ENCODE measurements at places on chromosomes 3 and 15.
A peak's percentile ranks its signal among the peaks of the same experiment; 100 is the strongest.

DNA sequence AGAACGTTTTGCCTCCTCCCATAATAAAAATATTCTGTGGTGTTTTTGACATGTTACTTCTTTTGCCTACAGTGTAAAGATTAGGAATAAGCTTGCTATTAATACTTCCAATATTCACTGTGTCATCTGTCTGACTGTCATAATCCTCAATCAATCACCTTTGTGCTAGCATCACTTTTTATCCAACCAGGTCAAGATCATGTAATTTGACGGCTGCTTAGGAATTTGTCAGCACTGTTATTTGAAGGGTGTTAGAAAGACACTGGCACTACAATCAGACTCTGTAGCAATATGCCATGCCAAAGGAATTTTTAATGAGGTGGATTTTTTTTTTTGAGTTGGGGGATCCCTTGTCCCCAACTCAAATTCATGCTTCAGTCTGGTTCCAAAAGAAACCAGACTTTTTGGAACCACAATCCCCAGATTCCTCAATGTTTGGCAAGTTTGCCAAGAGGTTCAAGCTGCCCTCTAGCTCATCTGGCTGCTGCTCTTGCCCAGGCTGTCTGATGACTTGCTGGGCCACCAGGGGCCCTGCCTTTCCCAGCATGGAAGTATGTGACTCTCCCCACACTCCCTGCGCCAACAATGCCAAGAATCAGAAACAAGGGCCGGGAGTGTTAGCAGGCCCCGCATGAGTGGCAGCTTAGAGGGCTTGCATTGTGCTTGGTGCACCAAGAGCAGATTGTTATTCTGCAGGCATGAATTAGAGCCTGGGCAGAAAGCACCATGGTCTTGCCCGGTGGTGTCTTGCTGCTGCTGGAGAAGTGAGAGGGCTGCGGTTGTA is 58.6 kb upstream of the TSC22D2 start:
- no peak for DNase-seq

GRCh38 chr15:52496776-52497470 is 31.8 kb downstream of the MYO5A start:
- DNase-seq, result peak; percentile 75

GRCh38 chr3:37255990-37256308 is 81.6 kb upstream of the LRRFIP2 start:
- DNase-seq, result no peak

GRCh38 chr3:21668012-21668411 is 83.0 kb downstream of the ZNF385D start:
- DNase-seq, result no peak

- DNase-seq, result no peak
These were observed 88.2 kb upstream of the PROK2 start for GRCh38 chr3:71873093-71873611.

DNA sequence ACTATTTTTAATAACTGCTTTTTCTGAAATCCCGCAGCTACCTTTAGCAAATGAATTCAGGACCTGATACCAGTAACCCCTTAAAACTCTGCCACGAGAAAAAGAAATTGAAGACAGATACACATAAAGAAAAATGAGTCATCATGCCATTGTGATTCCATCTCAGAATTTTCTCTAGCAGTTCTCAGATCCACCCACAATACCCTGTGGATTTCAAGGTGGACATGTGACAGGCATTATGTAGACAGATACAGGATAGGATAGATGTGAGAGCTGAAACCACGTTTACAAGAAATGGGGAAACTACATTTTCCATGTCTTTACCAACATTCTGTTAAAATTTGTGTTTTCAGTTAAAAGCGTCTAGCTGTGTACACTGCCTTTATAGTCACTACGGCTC is 291.9 kb upstream of the NR2F2 start:
- DNase-seq, result no peak

DNA sequence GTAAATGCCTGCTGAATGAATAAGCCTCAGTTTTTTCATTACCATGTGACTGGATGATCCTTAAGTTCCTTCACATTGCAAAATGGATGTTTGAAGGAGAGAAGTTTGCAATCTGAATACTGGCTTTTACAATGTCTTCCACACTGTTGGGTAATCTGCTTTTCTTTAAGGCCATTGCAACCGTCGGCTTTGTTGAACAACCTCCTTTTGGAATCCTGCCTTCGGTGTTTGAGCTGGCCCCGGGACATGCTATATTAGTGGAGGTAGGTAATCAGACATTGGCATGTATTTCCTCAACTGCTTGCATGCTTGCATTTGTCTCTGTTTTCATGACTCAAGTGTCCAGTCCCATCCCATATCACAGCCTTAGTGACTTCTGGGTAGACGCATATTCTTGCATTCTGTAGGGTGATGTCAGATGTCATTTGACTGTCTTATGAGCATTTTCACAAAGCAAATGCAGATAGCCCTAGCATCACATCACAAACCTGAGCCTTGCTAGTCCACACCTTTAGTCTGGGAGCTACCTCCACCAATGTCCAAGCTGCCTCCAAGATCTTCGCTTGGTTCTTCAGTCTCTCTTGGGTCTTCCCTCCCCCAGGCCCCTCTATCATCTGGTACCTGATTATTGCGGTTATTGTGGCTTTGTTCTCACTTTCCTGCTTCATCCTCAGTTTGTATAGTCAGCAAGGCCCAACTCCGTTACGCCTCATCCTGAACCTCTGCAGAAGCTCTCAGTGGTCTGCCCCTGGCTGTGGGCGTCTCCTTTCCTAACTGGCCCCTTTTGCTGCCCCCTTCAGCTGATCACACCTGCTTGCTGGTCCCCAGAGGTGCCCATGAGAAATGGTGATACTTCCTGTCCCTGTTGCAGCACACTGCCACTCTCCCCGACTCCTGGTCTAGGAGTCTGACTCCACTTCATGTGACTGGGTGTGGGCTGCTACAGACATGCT is 48.5 kb downstream of the ACAA1 start:
- DNase-seq, result no peak

DNA sequence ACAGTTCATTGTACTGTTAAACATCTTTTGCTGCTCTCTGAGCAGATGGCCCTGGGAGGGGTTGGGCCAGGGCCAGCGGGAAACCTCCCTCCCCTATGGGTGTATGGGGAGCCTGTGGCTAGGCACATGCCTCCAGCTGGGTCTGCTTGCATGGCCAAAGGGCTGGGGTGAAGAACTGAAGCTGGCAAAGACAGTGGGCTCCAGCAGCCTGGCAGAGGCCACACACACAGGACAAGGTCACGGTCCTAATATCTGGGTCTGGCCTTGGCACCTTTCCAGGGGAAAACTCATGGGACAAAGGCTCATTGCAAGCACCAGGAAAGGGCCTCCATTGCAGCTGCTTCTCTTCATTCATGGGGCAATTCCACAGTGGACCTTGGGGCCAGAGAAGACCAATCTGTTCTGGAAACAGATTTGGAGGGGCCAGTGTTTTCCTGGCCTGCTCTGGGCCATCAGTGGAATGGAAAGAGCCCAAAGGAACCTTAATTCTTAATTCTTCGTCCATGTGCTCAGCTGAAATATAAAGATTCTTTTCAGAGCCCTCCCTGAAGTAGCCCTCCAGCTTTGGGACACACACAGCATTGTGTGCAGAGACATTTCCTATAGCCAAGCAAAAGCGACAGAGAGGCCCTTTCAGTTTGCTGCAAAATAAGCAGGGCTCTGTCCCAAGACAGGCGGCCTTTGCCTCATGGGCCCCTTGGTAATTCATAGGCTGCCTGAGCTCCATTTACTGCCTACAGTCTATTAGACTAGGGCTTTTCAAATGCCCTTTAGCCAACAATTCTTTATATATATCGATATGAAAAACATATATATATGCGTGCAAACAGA is 11.3 kb upstream of the LIMD1 start:
- no peak for DNase-seq

DNA sequence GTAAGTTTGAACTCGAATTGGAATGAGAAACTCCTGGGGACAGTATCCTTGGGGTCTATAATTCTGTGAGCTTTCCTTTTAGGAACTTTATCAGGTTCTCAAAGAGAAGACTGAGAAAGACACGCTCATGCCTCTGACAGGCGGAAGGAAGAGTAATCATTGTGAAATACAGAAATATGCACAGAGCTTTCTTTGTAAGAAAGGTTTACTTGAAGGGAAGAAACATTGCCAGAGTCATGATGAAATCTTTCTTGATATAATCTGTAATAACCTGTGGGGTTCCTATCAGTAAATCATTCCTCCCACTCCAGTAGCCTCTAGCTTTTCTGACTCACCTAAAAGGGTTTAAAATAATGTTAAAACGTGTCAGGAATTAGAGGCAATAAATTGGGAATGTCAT is 83.6 kb upstream of the CCDC39 start:
- no peak for DNase-seq

- no peak for DNase-seq
These were observed 242.5 kb downstream of the ATP8B4 start for GRCh38 chr15:49876401-49877038.

- no peak for DNase-seq
These were observed 23.2 kb upstream of the MUC4 start for GRCh38 chr3:195834675-195835583.

DNA sequence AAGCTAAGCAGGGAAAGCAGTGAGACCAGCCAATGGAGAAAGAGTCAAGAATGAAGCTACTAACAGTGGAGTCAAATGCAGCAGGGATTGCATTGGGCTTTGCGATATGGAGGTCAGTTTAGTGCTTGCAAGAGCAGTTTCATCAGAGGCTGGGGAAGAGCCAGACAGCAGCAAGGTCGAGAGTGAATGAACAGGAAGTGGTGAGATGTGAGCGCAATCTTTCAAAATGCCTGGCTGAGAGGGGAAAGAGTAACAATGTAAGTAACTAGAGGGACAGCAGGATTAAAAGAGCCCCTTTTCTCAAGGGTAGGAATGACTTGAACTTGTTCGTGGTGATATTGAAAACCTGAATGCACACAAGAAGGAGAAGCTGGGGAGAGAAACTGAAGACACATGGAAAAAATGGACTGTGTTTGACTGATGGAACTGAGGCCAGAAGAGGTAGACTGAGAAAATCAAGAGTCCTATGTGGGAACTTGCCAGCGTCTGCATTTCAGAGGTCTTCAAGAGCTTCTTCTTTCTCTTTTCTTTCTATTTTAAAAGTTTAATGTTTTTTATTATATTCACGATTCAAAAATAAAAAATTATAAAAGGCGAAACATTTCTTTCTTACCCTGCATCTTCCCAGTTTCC is 30.6 kb upstream of the GPR160 start:
- DNase-seq, result no peak

DNA sequence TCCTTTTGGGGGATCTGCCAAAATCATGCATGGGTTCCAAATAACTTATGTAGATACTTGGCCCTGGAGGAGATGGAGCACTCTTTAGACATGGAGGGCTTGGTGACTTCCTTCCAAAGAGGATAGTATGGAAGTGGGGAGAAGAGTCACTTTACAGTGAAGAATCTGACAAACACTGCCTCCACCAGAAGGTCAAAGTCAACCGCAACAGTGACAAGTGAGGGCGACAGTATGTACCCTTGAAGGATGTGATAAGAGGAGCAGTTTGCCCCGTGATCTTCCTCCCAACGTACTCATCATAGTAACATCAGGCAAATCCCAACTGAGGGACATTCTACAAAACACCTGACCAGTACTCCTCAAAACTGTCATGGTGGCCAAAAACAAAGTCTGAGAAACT is 62.0 kb downstream of the LMCD1 start:
- no peak for DNase-seq

- peak; percentile 71 for DNase-seq
These were observed 89.5 kb upstream of the ATP2B2 start for GRCh38 chr3:10594915-10595314.

- no peak for DNase-seq
These were observed 389.5 kb upstream of the RASGRP1 start for GRCh38 chr15:38954090-38954489.

GRCh38 chr15:72011302-72011942 is 106.5 kb downstream of the MYO9A start:
- no peak for DNase-seq

- DNase-seq, result peak; percentile 67
These were observed 102.2 kb downstream of the CD47 start for GRCh38 chr3:107988460-107989175.

DNA sequence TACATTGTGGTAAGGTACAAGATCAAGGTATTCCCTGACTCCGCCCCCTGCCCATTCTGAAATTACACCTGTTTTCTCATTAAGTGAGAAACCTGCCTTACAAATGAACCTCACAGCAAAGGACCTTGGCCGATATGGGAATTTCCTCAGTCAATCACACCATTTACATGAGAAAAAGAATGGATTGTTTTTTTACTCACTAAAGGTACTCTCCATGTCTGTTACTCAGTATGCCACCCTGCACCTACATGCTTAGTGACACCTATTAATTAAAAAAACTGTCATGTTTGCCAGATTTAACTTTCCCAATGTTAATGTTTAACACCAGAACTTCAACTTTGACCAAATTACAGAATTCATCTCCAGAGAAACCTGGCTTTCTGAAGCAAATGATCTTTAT is 62.0 kb downstream of the ESYT3 start:
- DNase-seq, result no peak

- DNase-seq, result no peak
These were observed 56.9 kb upstream of the MEF2A start for GRCh38 chr15:99508852-99509251.

- no peak for DNase-seq
These were observed 2.8 kb downstream of the TAGLN3 start for GRCh38 chr3:112001526-112001925.

- DNase-seq, result no peak
These were observed 27.2 kb upstream of the TMEM158 start for GRCh38 chr3:45253316-45253715.

- DNase-seq, result no peak
These were observed 57.1 kb downstream of the FEM1B start for GRCh38 chr15:68334661-68335124.

GRCh38 chr3:168121184-168122017 is 25.7 kb upstream of the GOLIM4 start:
- no peak for DNase-seq

GRCh38 chr3:170050753-170051152 is 13.0 kb downstream of the GPR160 start:
- DNase-seq, result no peak

DNA sequence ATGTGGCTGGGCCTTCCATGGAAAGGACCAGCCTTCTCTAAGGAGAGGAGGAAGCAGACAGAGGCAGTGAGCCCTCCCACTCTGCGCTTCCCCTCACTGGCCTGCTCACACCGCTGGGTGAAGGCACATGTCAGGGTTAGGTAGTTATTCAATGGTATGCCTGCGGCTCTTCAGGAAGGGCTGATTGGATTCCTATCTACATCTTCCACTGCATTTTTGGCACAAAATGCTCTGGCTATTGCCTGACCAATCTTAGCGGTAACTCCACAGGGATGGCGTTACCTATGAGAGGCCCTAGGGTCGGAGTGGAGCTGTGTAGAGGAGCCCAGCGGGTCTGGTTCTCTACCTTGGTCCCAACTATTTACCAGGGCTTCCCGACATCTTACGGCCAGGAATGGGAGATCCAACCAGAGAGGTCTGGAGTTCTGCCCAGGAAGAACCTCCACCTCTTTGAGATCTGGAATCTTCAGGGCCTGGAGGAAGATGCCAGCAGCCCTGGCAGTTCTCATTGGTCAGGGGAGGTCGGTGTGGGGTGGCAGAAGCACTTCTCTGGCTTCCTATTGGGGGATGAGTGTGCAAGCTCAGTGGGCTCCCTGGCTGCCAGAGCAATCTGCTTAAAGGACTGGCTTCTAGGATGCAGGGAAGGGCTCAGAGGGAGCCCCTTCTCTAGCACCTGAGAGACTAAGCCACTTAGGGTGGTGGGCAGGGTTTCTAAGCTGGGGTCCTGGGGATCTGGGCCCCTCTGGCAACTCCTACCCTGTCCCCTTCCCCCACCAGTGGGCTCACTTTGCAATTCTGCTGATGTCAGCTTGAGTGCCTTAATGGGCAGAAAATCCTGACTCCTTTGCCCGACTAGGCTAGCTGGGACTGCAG is 24.3 kb downstream of the SNX33 start:
- DNase-seq, result no peak

GRCh38 chr3:25507811-25508210 is 79.7 kb downstream of the RARB start:
- no peak for DNase-seq

- DNase-seq, result no peak
These were observed 6.3 kb downstream of the RBM15B start for GRCh38 chr3:51397392-51397791.
